ENCODE measurements at places on chromosomes 7 and 10.

DNA sequence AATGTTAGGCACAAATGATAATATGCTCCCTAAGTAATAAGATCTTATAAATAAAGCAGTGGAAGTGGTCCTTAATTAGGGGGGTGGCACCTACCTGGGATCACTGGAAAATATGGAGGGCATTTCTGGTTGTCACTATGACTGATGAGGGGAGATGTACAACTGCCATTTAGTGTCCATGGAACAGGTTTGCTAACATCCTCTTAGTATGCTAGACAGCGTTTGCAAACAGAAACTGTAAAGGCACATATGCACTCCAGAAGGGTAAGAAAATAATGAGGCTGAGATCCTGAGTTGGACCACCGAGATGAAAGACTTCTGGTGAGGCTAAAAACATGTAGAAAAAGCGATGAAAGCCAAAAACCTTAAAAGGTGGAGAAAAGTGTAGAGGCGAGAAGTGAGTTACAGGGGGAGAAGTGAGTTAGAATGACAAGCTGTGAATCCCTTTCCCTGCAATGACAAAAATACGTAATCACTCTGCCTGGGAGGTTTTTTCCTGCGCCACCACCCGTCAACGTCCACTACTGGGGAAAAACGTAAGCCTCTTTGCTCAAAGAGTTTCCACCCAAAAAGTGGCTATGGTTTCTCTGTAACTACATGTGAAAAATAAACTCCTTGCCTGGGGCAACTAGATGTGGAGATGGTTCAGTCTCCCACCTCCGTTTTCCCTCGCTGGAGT lies 767 bp downstream of the KRIT1 start:
- no peak for DNase-seq

GRCh38 chr10:50653142-50653541 lies 29.4 kb upstream of the SGMS1 start:
- no peak for DNase-seq

GRCh38 chr10:111114758-111115500 lies 38.1 kb downstream of the ADRA2A start:
- DNase-seq: no peak

GRCh38 chr7:80284855-80285254 lies 150.2 kb downstream of the GNAI1 start:
- no peak for DNase-seq

- DNase-seq: no peak
Observed at GRCh38 chr7:128022631-128023532, 8.4 kb downstream of the LRRC4 start.

DNA sequence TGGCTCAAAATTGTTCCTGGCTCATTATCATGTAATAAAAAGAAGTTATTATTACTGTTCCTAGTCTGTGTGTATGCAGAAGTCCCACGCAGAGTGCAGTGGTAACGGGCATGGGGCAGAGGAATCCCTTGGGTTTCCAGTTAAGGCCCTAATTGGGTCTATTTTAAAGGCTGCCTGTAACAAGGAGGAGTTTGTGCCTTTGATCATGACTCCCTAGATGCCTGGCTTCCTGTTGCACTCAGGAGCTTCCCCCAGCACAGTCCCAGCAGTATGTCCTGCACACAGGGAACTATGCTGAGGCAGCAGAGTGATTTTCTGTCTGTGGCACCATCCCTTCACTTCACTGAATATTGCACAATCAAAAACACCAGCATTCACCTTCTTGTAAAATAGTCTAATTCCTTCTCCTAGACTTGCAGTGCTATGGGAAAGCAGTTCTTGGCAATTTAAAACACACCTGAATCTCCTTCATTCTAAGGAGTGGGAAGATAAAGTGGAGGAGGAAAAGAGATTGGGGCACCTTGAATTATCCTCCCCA lies 22.9 kb downstream of the SORCS1 start:
- no peak for DNase-seq

- DNase-seq: no peak
Observed at GRCh38 chr7:129630341-129630740, 18.8 kb downstream of the NRF1 start.

DNA sequence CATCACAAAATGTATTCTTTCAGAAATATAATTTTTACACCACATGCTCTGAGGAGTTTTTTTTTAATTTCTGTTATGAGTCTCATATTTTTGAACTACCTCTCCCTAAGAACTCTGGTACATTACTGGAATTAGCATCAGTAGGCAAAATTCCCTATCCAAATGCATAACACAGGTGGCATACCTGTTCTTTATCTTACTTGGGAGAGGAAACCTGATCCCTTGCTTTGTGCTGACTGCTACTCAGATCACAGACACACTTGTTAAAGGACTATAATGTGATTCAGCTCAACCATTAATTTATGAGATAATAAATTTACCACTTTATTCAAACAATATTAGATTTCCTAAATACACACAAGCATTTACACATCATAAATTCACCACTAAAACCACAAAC lies 617.2 kb downstream of the GRM8 start:
- no peak for DNase-seq

DNA sequence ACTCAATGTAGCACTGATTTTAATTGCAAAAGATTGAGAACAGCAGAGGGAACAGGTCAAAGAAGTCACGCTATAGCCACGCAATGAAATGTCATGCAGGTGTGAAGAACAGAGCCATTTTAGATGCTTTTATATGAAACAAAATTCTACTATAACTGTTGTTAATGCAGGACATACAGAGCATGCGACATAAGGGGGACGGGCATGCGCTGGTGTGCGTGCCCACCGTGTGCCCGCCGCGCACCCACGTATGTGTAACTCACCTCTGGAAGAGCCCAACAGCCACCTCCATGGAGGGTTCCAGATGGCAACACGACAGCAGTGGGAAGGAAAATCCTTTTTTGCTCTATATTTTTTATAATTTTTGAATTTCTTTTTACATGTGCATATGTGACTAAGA lies 410.0 kb upstream of the RNF32 start:
- no peak for DNase-seq

- DNase-seq: no peak
Observed at GRCh38 chr10:120827251-120827875, 23.8 kb upstream of the WDR11 start.

GRCh38 chr7:28688651-28689050 lies 269.5 kb downstream of the TRIL start:
- no peak for DNase-seq

DNA sequence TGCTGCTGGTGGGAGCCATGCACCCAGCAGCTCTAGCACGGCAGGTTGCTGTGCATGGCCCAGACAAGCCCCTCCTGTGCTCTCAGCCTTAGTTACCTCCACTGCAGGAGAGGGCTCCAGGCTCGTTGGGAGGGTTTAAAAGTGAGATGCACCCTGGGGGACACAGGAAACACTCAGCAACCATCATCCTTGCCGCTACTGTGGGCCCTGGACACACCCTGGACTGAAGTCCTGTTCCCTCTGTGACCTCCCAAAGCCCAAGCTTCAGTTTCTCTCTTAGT lies 49.0 kb downstream of the FOXL3 start:
- DNase-seq: no peak

DNA sequence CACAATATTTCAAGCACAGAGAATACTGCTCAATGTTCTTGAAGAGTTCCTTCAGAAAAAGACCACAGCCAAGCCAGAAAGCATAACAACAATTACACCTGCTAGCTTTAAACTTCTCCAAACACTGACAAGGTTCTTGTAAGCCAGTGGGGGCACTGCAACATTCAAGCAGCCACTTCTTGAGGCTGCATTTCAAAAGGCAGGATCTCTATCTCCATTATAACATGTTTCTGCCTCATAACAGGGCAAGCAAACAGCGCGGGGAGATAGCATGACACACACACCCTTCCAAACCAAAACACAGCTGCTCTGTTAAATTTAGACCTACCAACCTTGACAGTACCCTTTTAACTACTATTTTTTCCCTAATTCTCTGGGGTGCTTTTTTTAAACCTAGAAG lies 30.8 kb downstream of the CHCHD3 start:
- no peak for DNase-seq

DNA sequence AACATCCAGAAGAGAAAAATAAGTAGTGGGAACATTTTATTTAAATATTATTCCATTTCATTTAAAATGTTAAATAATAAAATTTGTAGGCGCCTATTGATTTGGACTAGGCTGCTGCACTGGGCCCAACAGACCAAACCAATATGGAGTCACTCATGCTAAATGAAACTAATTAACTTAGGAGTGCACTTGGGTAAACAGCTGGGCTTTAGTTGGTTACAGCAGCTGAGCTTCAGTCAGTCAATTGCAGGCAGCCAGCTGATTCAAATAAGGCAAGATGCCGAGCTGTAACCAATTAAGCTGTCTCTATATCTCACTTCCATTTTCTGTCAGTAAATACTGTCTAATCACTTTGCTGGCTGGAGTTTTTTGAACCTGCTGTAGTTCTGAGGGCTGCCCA lies 102.1 kb upstream of the WDR11 start:
- no peak for DNase-seq

DNA sequence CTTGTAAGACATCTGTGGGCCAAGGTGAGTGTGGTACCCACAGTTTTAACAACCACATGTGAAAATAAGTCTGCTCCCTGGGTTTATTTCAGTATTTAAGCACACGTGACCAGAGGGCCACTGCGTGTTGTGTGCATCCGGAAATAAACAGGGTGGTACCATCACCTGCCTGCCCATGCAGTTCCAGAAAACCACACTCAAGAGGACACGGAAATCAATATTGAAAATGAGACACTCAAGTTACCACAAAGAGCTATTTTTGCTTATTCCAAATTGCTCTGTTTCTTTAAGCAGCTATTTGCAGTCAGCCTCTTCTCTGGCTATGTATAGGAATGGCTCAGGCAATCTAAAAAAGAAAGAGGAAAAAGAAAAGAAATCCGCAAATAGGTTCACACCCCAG lies 71.8 kb upstream of the LOXL4 start:
- DNase-seq: no peak

- DNase-seq: no peak
Observed at GRCh38 chr7:88795553-88795952, at the start of gene TEX47. Gene TEX47 (minus strand): TSS chr7:88795737. CDS start chr7:88794942, 795 bp downstream.

DNA sequence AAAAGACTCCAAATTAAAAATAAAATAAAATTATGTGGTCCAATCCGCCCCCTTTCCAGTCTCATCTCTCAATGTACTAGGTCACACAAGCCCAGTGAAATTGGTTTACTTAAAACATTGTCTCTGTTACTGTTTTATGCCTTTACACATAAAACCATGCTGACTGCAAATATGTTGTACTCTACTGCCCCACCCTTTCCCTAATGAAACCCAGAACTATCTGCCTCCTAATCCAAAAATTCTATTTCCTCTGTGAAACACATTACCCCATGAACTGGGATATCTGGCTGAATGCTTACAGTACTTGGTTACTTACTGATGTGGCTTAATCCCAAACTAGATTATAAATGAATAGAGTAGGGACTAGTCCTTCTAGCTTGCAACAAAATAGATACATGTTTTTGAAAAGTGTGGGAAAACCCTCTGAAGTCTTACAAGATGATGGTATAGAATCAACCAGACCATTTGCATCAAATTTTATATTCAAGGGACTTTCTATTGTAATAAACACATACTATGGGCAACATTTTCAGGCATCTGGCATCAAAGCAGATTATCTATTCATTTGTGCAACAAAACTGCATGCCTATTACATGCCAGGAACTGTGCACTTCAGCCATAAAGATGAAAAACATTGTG lies 10.0 kb upstream of the KMT2E start:
- DNase-seq: no peak

- no peak for DNase-seq
Observed at GRCh38 chr10:133361773-133362441, 4.1 kb upstream of the FUOM start.

DNA sequence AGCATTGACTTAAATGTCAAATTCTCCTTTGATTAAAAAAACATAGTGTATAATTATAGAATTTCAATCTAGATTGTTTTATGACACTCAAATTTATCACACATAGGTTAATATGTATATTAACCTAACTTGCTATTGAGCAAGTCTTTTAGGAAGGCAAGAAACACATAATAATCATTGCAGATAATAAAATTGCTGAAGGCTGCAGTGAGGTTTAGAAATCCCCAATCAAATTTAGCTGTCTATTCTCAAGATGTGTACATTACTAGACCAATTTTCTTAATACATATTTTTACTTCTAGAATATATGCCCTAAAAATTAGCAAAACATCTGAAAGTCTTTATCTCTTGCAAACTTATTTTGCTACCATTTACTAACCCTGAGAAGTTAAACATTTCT lies 34.9 kb upstream of the SEMA3D start:
- no peak for DNase-seq

- DNase-seq: no peak
Observed at GRCh38 chr7:106927536-106927935, 62.5 kb downstream of the PIK3CG start.

GRCh38 chr10:131644289-131644688 lies 256.5 kb upstream of the PPP2R2D start:
- no peak for DNase-seq

GRCh38 chr10:58672845-58673244 lies 160.2 kb downstream of the BICC1 start:
- no peak for DNase-seq

- DNase-seq: no peak
Observed at GRCh38 chr10:26743091-26743490, 45.6 kb downstream of the PDSS1 start.

- DNase-seq: no peak
Observed at GRCh38 chr7:154651501-154651900, 351.4 kb downstream of the PAXIP1 start.

GRCh38 chr7:90188281-90188680 lies 23.3 kb upstream of the STEAP2 start:
- no peak for DNase-seq

GRCh38 chr7:22578007-22578733 lies 78.2 kb upstream of the STEAP1B start:
- DNase-seq: no peak

DNA sequence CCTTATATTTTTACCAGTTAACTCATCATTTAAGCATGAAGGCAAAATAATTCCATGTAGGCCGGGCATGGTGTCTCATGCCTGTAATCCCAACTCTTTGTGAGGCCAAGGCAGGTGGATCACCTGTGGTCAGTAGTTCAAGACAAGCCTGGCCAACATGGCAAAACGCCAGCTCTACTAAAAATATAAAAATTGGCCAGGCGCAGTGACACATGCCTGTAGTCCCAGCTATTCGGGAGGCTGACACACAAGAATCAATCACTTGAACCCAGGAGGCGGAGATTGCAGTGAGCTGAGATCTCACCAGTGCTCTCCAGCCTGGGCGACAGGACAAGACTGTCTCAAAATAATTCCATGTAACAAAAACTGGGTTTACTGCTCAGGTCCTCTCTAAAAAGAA lies 18.3 kb downstream of the HNRNPA2B1 start:
- no peak for DNase-seq

DNA sequence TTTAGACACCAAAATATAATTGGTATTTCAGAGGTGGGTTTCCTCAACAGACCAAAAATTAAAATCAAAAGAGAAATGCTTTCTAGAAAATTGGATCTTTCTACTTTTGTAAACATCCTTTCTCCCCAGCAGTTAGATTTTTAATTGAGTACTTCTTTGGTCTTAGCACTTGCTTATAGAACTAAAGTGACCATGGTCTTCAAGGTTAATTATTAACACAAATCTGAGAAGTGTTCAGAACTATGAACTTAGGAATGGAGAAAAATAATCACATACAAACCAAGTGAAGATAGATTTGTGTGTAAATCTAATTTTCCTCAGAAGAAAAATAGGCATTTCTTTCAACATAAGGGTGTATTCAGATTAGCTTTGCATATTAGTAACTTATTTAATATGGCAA lies 355.4 kb downstream of the ELMO1 start:
- DNase-seq: no peak

- DNase-seq: no peak
Observed at GRCh38 chr10:118315629-118316028, 26.5 kb downstream of the FAM204A start.

GRCh38 chr7:125878988-125879387 lies 949.4 kb upstream of the POT1 start:
- DNase-seq: no peak

GRCh38 chr10:44809647-44810046 lies 101.5 kb upstream of the TMEM72 start:
- DNase-seq: no peak

Data from cortex of kidney (tissue), 1 donor.